GM23338 (cell line): ENCODE measurements at places on chromosomes 13 and 19. TPM values are rescaled to one million over a fixed set of nuclear protein-coding genes. Genes with fewer than 3 reads are reported as not detected.

DNA sequence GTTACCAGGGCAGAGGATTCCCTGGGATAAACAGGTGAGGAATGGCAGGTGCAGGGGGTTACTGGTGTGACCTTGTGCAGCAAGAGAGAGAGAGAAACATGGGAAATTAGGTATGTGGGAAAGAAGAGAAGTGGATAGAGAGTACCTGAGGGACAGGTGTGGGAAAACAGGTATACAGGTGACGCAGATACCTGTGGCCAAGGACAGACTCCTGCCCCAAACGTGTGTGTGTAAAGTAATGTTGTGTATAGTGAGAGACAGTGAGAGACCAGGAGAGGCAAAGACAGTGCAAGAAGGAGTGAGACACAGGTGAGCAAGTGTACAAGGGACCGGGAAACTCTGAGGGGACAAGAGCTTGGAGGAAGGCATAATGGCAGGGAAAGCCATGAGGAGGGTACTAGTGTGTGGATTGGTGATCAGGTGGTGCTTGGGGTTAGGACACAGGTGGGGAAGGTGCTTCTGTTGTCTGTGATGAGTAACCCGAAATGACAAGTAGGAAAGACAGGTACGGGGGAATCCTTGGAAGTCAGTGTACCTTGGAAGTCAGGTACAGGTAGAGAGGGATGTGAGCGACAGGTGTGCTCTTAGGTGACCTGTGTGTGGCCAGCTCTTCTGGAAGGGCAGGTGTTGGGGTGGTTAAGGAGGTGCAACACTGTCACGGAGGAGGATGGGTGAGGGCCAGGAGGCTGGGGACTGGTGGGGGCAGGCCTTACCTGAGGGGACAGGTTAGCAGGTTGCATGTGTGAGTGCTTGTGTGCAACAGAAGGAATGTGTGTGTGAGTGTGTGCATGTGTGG lies 2.8 kb downstream of the ERFL start:
- DNase-seq, result no peak

DNA sequence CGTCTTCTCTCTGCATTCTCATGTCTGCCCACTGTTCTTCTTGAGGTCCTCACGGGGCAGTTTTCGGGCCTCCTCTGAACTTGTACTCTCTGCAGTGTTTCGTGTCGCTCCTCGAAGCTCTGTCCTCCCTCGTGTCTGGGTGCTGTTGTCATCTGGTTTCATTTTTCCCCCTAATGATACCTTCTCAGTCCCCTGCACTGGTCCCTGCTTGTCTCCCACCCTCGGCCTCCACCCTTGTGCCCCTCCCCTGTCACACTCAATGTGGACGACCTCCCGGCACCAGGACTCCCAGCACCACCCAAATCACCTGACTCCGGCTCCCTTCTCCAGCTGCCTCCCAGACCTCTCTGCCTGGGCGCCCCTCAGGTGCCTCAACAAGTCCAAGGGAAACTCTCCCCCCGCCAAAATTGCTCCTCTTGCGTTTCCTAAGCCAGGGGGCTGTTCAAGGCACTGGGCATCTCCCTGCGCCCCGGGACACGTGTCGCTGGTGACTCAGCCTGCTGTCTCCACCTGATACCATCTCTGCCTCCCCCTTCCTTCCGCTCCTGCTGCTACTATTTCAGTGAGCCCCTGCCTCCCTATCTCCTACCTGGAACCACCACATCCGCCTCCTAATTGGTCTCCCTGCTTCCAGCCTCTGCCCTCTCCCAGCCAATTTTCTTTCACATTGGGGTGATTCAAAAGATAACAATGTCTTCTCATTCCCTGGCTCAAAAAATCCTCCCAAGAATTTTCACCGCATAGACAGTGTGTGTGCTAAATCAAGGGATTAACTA lies 49.5 kb downstream of the RFX2 start:
- DNase-seq, result no peak

Gene FAAP24
- 1.6 and 3.2 TPM in 2 replicates for total RNA-seq

- DNase-seq, result no peak
Measured at GRCh38 chr19:49193822-49194394, 36.3 kb downstream of the TRPM4 start.

- DNase-seq, result no peak
Measured at GRCh38 chr13:44120043-44120442, 240.3 kb downstream of the LACC1 start.

DNA sequence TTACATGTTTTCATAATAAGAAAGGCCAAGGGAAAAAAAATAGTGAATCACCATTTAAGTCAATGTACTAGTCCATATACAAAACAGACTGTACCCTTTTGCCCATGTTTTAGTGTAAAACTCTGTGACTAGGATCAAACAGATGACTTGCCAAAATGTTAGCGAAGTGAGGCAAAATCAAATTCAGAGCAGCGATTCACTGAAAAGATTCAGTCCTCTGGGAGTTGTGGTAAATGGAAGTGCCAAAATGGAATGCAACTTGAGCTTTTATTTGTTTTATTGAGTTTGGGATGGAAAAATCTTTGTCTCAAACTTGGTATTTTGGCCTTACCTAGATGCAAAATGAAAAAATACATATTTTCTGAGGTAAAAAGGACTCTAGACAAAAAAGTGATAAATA lies 9.1 kb downstream of the CDADC1 start:
- DNase-seq, result no peak
